ENCODE measurements at places on chromosomes 7 and 10.

- DNase-seq = no peak
Measured at GRCh38 chr10:114471906-114472876, 67.9 kb upstream of the AFAP1L2 start.

DNA sequence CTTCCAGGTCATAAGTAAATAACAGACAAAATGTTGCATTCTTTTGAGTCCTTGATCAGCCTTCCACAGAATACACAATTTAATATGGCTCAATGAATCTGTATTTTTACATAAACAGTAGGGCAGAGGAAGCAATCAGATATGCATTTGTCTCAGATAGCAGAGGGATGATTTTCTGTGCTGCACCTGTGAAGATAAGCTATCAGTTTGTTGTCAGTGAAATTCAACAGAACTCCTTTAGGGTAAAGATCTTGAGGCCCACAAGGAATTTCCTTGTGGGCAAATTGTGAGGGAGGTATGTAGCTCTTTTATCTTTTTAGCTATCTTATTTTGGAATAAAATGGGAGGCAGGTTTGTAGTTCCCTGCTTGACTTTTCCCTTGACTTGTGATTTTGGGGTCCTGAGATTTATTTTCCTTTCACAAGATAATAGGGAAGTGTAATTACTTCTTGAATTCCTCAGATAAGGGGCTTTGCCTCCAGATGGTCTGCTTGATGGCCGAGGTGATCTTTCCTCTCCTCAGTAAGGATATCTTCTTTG, 60.8 kb upstream of the CYP2C18 start:
- DNase-seq = no peak

GRCh38 chr10:19412531-19412930, 363.9 kb downstream of the MALRD1 start:
- DNase-seq = no peak

GRCh38 chr10:28332726-28333125, 29.9 kb upstream of the MPP7 start:
- DNase-seq = no peak

DNA sequence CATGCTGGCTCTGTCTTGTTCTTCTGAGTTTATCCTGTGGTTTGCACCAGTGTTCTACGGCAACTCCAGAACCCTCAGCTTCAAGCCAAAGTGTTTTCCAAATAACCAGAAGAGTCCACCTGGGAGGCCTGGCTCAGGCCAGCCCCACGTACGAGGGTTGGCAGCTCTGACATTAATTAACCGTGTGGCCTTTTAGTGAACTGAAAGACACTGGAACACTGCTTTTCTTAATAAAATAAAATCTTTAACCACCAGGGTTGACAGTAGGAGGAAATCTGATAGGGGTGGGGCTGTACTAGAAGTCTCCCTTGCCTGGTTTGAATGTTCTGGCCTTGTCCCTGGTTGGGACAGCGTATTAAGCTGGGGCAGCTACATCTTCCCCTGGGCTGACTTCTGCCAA, 64.9 kb downstream of the SYPL1 start:
- DNase-seq = no peak

Data from HAP-1 (cell line).